Stimulated activated CD8-positive, alpha-beta memory T cell treated with anti-CD3 and anti-CD28 coated beads, Interleukin-4, amount 100 ng/mL, for 1 hour (primary cell): ENCODE measurements at places on chromosomes 5 and 9.

DNA sequence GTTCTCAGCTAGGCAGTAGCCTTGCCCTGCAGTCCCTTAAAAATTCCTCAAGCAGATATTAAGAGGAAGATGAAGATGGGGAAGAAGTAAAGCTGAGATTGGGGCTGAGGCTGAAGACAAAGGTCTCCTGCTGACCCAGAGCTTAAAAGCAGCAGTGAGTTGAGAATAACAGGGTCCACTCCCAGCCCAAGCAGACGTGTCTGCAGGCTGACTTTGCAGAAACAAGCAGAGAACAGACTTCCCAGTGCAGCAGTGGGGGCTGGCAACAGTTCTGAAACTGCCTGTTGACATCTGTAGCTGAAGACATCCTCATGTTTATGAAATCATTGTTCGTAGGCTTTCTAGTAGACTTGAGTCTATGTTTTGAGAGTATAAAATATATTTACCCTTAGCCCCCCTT, 1.1 kb downstream of the CTXN3 start:
- no peak for DNase-seq

GRCh38 chr9:108654566-108654965, 201.2 kb downstream of the ACTL7B start:
- no peak for DNase-seq

GRCh38 chr5:68744206-68744605, 349.6 kb upstream of the SLC30A5 start:
- DNase-seq = no peak

GRCh38 chr5:149438711-149439132, 59.6 kb upstream of the IL17B start:
- DNase-seq = no peak

DNA sequence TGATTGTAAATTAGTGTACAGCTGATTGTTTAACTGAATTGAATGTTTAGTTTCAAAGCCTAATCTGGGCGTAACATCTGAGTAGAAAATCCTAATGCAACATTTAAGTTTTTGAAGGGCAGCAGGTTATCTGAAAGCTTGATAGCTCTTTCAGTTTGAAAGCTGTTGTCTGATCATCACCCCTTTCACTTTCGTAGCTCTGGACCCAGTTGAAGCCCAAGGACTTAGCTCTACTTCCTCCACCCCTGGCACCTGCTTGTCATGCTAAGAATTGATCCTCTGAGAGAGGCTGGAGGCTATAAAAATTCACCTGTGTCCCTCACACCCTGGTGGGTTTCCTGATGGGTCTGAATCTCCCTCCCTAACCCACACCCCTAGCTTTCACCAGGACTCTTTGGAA, 86.0 kb downstream of the ZFAND5 start:
- no peak for DNase-seq
